Stimulated activated CD8-positive, alpha-beta memory T cell treated with anti-CD3 and anti-CD28 coated beads, Interleukin-7, amount 100 ng/mL, for 48 hours (primary cell): ENCODE measurements at places on chromosomes 13 and 19.
A peak's percentile ranks its signal among the peaks of the same experiment; 100 is the strongest.

GRCh38 chr13:100532836-100533435 is 55.7 kb downstream of the GGACT start:
- DNase-seq = no peak

GRCh38 chr19:23093832-23094231 is 23.0 kb upstream of the ZNF730 start:
- no peak for DNase-seq

- DNase-seq = no peak
These were observed 3.2 kb downstream of the NTF4 start for GRCh38 chr19:49061445-49061844.

DNA sequence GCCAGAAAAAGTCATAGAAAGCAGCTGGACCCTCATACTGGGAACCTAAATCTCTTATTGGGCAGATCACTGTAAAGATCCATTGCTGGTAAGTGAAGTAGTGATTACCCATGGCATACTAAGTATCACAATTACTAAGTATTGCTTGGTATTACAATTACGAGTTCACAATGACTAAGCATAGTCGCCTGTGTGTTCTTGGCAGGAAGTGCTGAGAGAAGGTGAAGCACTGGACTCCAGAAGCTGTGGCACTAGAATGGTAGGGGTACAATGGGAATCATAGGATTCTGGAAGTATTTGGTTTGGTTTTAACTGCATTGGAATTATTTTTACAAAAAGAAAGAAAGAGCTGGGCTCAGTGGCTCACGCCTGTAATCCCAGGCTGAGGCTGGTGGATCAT is 20.3 kb downstream of the LGALS16 start:
- DNase-seq = no peak

DNA sequence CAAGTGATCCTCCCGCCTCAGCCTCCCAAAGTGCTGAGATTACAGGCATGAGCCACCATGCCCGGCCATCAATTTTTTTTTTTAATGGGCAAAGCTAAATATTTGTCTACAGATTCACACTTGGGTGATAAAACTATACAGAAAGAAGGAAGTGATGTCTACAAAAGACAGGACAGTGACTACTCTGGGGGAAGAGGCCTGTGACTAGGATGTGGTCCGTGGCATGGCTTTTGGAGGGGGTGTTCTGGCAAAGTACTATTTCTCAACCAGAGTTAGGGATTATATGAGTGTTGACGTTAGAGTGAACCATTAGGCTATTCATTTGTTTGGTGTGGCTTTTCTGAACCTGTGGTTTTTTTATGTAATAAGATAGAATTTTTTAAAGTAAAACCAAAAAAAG is 42.7 kb downstream of the INSR start:
- no peak for DNase-seq

DNA sequence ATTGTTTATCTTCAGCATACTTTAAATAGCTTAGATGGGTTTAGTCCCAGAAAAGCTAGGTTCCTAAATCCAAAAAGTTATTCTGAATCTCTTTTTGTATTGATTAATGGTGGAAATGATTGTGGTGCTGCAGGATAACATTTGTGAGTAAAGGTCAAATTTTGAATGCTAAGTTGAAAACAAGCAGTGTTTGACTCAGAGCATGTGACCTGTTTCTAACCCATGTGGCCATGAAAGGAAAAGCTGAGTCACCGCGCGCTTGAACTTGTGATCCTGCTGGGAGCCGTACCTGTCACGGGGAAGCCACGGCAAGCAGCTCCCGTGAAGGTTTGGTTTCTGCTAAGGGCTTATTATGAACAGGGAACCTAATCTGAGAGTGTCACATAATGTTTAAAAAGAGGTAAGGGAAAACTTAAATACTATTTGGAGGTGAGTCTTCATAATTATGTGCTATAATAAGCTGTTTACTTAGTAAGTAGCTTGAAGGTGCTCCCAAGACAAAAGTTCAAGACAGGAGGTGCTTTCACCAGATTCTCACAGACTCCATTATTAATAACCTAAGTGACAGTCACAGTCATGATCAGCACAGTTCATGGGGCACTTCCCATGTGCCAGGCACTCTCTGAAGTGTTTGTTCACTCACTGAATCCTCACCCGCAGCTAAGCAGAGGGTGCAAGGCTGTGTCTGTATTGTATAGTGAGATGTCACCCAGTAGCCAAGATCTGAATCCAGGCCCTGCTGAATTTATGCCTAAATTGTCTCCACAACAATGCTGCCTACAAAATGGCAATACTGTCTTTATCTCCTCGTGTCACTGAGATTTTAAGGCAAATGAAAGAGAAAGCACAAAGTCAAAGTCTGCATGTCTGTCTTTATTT is 286.5 kb downstream of the MYO16 start:
- peak; percentile 53 for DNase-seq
